ENCODE measurements at places on chromosomes 7 and 10.

- no peak overlapping the region for H3K4me3 ChIP-seq
- no peak for ATAC-seq
- no peak overlapping the region for H3K27ac ChIP-seq
- H3K36me3 ChIP-seq = no peaks in the 10 kb centered on the region
Measured at GRCh38 chr10:103680869-103681236, 174.5 kb downstream of the SH3PXD2A start.

GRCh38 chr7:25308246-25308645 lies 80.0 kb upstream of the NPVF start:
- H3K4me3 ChIP-seq = no peak overlapping the region
- no peaks in the 10 kb centered on the region for H3K27me3 ChIP-seq
- no peak for ATAC-seq

- H3K27me3 ChIP-seq = peaks cover 10% of the 10 kb centered on the region
- H3K4me1 ChIP-seq = peaks cover 5% of the 10 kb centered on the region
- H3K27ac ChIP-seq = peak within 1 kb of the TSS; percentile 40
- ATAC-seq = peak; percentile 73
- H3K4me3 ChIP-seq = peak within 1 kb of the TSS; percentile 80
Measured at GRCh38 chr10:15719899-15720634, at the start of gene ITGA8. Gene ITGA8 (minus strand): TSS chr10:15719922. CDS start chr10:15719771, 151 bp downstream.

GRCh38 chr7:132441935-132442334 lies 134.3 kb downstream of the PLXNA4 start:
- H3K27ac ChIP-seq = no peak overlapping the region
- H3K36me3 ChIP-seq = no peaks in the 10 kb centered on the region
- H3K4me3 ChIP-seq = no peak overlapping the region
- H3K27me3 ChIP-seq = no peaks in the 10 kb centered on the region

GRCh38 chr10:24288581-24288980 lies 79.6 kb downstream of the KIAA1217 start:
- no peak for ATAC-seq
- H3K27me3 ChIP-seq = no peaks in the 10 kb centered on the region
- H3K27ac ChIP-seq = no peak overlapping the region

DNA sequence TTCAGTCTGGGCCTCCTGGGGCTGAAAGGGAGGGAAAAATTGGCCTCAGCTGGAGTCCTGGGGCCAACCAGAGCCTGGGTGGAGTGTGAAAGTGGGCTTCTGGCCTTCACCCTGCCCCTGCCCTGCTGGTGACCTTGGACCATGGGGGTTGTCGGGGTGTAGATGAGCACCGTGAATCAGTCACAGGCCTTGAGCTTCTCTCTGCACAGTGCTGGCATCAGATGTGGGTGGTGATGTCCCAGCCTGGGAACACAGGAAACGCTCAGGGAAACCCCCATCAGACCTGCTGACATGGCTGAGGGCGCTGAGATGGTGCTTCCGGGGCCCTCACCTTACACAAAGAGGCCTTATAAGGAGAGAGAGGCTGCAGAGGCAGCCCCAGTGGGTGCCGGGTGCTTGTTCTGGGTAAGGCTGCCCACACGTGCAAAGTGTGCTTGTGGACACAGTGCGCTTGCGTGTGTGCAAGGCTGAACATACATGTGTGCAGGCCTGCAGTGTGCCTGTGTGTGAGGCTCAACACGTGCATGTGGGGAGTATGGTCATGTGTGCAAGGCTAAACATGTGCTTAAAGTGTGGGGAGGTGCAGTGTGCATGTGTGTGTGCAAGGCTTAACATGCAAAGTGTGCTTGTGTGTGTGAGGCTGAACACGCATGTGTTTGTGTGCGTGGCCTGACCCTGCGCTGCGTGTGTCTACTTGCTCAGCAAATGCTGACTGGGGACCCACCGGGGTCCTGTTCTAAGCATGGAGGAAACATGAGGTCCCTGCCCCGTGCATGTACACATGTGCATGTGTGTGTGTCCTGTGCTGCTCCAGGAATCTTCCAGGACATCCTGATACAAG lies 6.5 kb downstream of the ARPC1B start:
- peak overlapping the region; percentile 82 for H3K27ac ChIP-seq
- no peaks in the 10 kb centered on the region for H3K27me3 ChIP-seq
- no peaks in the 10 kb centered on the region for H3K36me3 ChIP-seq
- H3K4me3 ChIP-seq = no peak overlapping the region
- no peak for ATAC-seq

DNA sequence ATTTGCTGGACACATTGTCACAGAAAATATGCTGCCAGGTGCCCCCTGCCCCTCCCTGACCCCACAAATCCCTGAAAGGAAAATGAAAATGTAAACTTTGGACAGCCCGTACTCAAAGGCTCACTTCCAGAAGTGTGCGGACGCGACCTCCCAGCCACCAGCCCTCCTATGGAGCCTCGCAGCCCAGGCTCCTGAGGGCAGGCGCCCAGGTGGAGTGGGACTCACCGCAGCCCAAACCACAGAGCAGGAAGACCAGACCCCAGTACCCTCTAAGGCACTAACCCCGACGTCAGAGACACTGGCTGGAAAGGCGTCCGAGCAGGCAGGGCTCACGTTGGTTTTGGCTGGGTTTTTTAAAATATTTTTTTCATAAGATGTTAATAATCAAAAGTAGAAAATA lies 57.3 kb downstream of the CSGALNACT2 start:
- H3K27me3 ChIP-seq = peaks cover 9% of the 10 kb centered on the region
- ATAC-seq = no peak
- no peak overlapping the region for H3K27ac ChIP-seq
- no peaks in the 10 kb centered on the region for H3K4me1 ChIP-seq
- no peaks in the 10 kb centered on the region for H3K36me3 ChIP-seq
- H3K4me3 ChIP-seq = no peak overlapping the region
